Mucosa of gallbladder (tissue), 1 donor: ENCODE measurements at places on chromosomes 12 and 14.

- DNase-seq: no peak
These were observed 1.8 kb downstream of the OAS1 start for GRCh38 chr12:112908548-112908947.

GRCh38 chr14:39474416-39474911, 42.2 kb upstream of the FBXO33 start:
- no peak for DNase-seq

DNA sequence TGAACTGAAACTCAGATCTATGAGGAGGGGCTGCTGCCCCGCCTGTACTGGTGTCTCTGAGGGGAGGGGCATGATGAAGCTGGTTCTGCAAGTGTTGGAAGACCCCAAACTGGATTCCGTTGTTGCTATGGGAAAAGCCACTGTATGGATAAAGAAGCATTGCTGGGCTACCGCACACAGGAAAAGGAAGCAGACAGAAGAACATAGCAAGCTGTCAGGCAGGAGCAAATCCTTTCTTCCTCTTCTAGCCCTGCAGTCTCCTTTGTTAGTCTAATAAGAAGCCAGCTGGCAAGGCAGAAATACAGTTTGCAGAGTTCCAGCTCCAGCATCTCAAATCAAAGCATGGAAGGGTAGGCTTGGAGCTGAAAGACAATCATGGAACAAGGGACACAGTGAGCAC, 26.3 kb upstream of the NR1H4 start:
- DNase-seq: no peak

GRCh38 chr12:69595689-69596088, 10.4 kb downstream of the CCT2 start:
- no peak for DNase-seq

- no peak for DNase-seq
These were observed 255.3 kb downstream of the AEBP2 start for GRCh38 chr12:19694627-19695026.

GRCh38 chr14:61438497-61438859, 117.1 kb downstream of the PRKCH start:
- DNase-seq: no peak

DNA sequence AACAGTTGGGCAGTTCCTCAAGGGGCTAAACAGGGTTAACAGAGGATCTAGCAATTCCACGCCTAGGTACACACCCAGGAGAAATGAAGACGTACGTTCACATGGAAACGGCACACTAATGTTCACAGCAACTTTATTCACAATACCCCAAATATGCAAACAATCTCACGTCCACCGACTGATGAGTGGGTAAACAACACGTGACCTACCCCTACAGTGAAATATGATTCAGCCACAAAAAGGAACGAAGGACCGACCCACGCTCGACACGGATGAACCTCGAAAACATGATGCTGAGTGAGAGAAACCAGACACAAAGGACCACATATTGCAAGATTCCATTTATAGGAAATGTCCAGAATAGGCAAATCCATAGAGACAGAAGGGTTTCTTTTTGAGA, 112.7 kb downstream of the NCOR2 start:
- no peak for DNase-seq

GRCh38 chr12:85509857-85510256, 229.8 kb downstream of the ALX1 start:
- DNase-seq: no peak

- DNase-seq: no peak
These were observed 2.0 kb downstream of the SYNE3 start for GRCh38 chr14:95514131-95515079.

- DNase-seq: no peak
These were observed 248.5 kb upstream of the PDE3A start for GRCh38 chr12:20119596-20120402.

DNA sequence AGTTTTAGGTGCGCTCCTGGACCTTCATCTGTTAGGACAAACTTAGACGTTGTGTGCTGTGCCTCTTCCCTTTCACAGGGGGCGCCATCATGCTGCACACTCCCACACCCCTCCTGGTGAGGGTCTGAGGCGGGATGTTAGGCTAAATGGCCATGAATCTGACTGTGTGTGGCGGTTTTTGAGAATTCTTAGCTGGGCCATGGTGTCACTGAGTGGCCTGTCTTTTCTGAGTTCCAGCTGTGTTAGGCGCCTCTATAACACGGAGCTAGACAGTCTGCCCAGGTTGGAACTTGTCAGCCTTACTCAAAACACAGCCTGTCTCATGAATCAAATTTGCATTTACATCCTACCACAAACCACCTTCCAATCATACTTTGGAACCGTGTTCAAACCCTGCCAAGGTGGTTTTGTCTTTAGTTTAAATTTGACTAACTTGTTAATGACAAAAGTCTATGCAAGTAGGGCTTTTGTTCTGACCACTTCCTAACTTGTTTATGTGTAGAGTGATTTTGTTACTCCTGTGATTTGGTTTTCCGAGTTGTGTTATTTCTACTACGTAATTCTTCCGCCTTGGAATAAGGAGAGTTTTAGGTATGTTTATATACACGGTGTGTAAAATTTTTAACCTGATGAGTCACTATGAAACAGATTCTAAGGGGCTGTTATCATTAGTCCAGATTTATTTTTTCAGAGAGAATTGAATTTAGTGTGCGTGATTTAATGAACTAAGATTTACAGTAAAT, 19.6 kb downstream of the ACVR1B start:
- DNase-seq: no peak

- DNase-seq: no peak
These were observed 36.5 kb upstream of the KICS2 start for GRCh38 chr12:64258576-64258975.

DNA sequence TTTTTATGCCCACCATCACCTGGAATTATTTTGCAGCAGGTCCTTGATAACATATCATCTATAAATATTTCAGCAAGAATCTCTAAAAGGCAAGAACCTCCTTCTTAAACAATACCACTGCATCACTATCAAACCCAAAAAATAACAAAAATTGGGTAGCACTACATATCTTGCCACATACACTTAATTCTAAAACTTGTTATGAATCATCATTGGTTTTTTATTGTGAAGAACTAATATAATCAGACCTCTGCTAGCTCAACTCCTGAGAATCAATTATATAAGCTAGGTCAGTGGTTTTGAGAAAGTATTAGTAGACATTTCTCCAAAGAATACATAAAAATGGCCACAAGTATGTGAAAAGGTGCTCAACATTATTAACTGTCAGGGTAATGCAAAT, 23.8 kb downstream of the SLC38A1 start:
- no peak for DNase-seq

GRCh38 chr14:39050389-39050788, 52.6 kb downstream of the SEC23A start:
- DNase-seq: peak; percentile 17

DNA sequence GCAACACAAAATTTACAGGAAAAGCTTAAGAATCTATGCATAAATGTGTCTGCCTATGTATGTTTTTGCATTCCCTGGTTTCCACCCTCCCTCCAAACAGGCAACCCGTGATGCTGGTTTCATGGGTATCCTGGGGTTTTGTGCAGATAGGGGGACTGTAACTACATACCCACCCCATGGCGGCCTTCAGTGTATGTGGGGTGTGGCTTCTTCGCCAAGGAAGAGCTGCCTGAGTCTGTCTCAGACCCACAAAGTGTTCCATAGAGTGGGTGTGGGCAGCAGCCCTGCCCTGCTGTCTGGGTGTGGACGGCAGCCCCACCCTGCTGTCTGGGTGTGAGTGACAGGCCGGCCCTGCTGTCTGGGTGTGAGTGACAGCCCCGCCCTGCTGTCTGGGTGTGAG, 174.8 kb downstream of the ADGRD1 start:
- DNase-seq: no peak

DNA sequence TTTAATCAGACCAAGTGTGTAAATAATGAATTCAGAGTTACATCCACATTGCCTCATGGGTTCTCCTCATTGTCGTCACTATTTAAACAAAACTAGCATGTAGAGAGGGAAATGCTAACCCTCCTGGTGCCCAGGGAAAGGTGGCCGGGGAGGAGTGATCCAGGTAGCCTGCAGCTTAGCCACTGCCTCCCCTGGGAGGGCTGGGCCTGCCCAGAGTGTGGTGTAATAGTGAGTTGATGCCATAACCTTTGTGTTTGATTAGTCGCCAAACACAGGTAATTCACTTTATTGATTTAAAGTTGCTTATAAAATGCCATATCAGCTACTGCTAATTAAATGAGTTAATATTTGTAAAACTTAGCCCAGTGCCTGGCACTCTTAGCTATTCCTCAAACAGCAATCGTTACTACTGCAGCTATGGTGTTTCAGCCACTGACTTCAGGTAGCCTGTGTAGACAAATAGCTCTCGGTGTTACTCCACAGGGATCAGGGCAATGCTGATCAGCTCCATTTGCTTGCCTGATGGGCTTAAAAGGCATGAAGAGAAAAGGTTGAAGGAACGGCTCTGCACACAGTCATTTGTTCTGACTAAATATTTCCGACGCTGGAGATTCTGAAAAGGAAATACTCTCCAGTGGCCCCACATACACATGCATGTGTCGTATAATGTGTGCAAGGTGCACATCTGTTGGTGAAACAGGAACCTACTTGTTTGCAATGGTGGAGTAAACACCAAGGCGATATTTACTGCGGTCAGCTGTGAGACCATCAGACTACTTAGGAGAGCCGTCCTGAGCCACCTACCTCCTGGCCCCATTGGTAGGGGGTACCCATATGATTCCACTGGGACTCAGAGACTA, 45.7 kb upstream of the PRMT8 start:
- DNase-seq: no peak
